ENCODE measurements at places on chromosomes 1 and 21.

GRCh38 chr1:113742515-113742914, 16.8 kb downstream of the PHTF1 start:
- no peak for DNase-seq

DNA sequence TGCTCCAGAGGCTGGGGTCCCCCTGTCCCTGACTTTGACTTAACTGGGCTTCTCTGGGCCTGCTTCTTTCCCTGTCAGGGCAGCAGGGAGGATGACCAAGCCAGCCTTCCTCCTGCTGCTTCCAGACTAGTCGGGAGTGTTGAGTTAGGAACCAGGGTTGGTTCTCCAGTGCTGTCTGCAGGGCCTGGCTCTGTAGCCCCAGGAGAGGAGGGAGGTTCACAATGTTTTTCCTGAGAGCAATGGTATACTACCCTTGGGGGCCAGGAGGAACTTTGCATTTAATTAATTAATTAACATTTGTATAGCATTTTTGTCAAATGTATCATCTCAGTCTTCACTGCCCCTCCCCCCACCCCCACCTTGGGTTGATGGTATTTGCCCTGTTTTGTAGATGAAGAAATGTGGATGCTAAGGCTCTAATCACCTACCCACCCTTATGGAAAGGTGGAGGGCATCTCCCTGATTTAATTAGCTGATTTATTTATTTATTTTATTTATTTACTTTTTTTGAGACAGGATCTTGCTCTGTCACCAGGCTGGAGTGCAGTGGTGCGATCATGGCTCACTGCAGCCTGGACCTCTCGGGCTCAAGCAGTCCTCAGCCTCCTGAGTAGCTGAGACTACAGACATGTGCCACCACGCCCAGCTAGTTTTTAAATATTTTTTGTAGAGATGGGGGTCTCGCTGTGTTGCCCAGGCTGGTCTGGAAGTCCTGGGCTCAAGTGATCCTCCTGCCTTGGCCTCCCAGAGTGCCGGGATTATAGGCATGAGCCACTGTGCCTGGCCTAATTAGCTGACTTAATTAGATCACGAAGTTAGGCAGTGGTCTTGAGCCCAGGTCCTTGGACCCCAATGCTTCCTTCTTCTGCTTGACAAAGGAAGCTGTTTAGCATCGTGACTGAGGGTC, 6.6 kb downstream of the H6PD start:
- DNase-seq: no peak

- DNase-seq: no peak
These were observed 24.6 kb downstream of the LRRC41 start for GRCh38 chr1:46278807-46279206.

DNA sequence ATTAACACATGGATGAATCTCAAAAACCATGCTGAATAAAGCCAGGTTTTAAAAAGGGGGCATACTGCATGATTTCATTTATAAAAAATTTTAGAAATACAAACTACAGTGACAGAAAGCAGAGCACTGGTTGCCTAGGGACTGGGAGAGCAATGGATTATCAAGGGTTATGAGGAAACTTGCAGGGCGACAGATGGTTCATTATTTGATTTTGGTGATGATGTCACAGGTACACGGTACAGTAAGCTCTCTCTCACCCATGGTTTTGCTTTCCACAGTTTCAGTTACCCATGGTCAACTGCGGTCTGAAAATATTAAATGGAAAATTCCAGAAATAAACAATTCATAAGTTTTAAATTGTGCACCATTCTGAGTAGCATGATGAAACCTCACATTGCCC, 14.1 kb downstream of the VAMP4 start:
- no peak for DNase-seq

GRCh38 chr1:66476774-66477173, 57.2 kb upstream of the SGIP1 start:
- DNase-seq: no peak

DNA sequence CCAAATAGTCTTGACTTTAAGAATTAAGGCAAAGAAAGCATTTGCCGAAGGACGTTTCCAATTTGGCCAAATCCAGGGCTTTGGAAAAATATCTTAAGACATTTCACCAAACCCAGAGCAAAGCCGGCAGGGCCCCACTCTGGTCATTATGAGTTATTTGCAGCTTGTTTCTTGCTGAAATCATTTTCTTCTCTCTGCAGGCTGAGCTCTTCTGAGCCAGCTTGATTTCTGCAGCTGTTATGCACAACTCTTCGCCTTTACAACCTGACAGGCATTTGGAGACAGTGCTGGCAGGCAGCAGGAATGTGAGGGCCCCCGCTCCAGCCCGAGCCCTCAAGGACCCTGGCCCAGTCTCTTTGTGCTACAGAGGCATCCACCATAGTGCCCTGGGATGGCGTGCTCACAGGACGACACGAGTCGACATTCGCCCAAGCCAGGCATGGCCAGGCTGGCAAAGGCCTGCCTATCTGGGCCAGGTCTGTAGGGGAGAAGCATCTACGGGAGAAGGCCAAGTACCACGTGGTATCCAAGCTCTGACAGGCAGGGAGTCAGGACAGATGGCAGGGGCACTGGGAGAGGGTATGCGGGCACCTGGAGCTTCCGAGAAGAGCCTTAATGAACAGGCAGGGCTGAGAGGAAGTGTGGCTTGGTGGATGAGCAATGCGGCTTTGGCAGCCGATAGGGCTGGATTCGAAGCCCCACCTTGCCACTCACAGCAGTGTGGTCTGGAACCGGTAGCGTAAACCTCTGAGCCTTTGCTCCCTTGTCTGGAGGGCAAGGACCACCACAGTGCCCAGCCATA, 32.3 kb downstream of the SYF2 start:
- no peak for DNase-seq

- DNase-seq: peak; percentile 56
These were observed 358.7 kb downstream of the LTN1 start for GRCh38 chr21:28633839-28634555.

- DNase-seq: no peak
These were observed 118.4 kb upstream of the KRTAP19-8 start for GRCh38 chr21:31156662-31157061.

GRCh38 chr1:35319988-35320713, 51.6 kb downstream of the ZMYM4 start:
- DNase-seq: no peak

DNA sequence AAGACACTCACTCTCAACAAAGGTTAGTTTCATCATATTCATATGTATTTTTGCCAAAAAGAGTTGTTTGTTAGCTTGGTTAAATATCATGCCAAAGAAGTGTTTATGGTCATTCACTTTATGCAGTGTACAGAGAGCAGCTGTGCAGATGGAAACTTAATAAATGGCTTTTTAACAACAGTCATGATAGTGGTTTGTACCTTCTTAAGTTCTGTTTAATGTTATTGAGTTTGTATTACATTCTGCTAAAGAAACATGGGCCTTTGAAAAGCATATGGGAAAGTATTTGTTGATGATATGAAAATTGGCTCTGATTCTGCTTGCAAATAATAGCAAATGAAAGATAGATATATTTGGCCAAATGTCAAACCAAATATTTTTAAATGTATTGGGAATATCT, 607.3 kb downstream of the NCAM2 start:
- no peak for DNase-seq

- DNase-seq: no peak
These were observed 24.5 kb upstream of the GNPAT start for GRCh38 chr1:231216498-231216897.

DNA sequence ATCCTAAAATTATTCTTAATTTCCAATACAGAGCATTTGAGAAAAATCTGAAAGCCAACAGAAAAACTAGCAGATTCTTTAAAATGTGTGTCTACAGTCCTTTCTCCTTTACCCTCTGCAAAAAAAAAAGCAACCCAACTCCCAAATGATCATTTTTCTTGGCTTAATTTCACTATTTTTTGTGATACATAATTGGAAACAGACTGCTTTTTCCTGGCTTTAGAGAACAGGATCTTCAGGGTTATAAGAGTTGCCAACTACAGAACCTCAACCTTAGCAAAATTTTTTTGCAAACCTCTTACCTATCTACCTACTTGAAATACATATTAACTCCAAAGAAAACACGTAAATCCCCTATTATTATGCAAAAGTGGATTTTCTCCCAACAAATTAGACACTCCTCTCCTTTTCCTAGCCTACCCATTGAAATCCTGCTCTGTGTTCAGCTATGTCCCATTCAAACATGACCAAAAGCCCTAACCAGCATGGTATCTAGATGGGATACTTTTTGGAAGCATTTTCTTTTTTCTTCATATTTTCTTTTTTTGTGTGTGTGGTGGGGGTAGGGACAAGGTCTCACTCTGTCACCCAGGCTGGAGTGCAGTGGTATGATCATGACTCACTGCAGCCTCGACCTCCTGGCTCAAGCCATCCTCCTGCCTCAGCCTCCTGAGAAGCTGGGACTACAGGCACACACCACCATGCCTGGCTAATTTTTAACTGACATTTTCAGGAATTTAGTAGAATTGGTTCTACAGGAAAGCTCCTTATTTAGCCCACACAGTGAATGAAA, 9.0 kb downstream of the TGFBR3 start:
- no peak for DNase-seq

DNA sequence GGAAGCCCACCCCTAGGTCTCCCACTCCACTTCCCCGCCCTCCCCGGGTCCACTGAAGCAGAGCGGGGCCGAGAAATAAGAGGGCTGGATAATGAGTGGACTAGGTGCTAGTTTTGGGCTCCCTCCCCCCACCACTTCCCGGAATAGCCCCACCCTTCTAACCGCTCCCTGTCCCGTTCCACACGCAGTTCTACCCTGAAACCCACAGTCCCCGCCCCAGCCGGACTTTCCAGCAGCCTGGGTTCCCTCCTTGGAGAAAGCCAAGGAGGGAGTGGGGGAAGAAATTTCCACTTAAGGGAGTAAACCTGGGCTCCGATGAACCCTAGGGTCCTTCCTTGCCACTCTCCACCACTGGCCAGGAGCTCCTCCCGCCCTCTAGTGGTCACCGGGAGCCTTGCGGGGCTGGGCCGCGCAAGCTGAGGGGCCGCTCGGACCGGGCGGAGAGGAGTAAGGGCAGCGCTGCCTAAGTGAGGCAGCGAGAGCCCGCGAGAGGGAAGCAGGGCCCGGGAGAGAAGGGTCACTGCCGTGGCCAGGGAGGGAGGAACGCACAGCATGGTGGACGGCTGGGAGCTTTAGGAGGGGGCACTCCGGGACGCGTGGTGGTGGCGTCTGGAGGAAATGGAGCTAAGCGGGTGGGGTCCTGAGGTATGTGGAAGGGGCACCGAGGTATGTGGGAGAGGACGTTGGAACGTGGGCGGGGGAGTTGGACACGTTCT, 14.3 kb downstream of the THBS3 start:
- DNase-seq: peak; percentile 88

- DNase-seq: no peak
These were observed 1.8 kb downstream of the CDKN2C start for GRCh38 chr1:50971748-50972305.

GRCh38 chr1:228646717-228647522, 88.4 kb upstream of the RHOU start:
- peak; percentile 20 for DNase-seq

GRCh38 chr1:200670242-200671118, 773 bp upstream of the DDX59 start:
- no peak for DNase-seq

- no peak for DNase-seq
These were observed 8.4 kb downstream of the EXTL1 start for GRCh38 chr1:26029864-26030481.
